ENCODE measurements at places on chromosomes 6 and 20.

GRCh38 chr20:63754008-63754407, 14.4 kb downstream of the SLC2A4RG start:
- DNase-seq: no peak

DNA sequence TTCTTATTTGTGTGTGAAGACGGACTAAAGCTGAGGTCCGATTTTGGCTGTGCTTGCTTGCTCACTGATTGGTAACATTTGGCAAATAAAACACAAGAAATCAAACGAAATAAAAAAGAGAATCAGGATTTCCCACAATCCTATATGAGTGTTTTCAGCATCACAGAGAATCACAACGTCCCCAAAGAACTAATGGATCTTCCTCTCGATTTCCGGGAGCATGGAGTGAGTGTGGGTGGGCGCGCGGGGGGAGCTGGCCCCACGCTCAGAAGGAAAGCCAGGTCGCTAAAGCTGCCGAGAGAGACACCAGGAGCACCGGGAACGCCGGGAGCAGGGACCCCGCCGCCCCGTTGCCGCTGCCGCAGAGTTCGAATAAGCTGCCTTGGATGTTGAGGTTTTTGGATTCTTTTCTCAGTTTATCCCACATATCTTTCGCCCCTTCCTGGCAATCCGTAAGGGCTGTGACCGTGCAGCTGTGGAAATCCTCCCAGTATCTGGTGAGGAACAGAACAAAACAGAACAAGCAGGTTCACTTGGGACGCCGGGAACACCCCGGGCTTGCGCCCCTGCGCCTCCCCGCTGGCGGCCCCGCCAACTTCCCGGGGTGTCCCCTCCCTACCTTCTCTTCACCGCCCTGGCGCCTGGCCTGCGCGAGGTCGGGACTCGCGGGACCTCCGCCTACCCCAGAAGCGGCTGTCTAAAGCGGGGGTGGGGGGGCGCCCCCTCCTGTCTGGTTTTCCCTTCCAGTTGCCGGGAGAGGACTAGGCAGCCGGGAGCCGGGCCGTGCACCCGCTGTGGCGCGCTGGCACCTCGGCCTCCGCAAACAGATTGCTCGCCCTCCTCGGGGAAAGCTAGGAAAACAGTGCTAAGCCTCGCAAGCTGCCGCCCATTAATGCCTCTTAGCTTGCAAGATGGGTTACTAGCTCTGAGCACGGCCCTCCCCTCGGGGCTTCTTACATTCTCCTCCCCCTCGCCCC, 7.7 kb downstream of the NRN1 start:
- no peak for DNase-seq

- no peak for DNase-seq
Measured at GRCh38 chr20:57735831-57736737, 26.3 kb upstream of the PMEPA1 start.

GRCh38 chr20:44069203-44070011, 117.6 kb downstream of the JPH2 start:
- peak; percentile 55 for DNase-seq

GRCh38 chr20:56664796-56665195, 35.7 kb downstream of the TFAP2C start:
- DNase-seq: no peak

DNA sequence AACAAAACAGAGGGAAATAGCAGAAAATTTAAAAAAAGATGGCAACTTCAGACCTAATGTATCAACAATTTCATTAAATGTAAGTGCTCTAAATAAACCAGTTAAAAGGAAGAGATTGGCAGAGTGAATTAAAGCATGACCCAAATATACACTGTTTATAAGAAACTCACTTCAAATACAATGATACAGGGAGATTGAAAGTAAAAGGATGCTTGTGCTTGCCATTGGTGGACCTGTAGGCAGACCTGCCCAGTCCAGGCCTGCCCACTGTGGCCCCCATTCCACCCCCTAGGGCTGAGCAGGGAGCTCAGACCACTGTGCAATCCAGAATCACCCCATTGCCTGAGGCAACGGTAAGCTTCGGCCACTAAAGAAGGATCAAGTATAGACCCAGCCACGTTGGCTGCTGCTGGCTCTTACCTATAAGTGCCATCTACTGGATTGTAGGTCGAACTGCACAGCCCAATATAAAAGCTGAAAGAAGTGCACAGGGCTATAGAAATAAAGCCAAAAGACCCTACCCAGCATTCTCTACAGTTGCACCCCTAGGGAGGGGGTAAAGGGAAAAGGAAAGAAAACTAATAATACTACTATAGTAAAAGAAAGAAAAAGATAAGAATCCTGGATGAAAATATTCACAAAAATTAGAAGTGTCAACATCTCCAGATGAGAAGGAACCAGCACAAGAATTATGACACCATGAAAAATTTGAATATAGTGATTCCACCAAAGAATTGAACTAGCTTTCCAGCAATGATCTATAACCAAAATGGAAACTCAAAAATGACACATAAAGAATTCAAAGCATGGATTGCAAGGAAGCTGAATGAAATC, 36.1 kb downstream of the PSMB1 start:
- DNase-seq: peak; percentile 35

GRCh38 chr20:57677584-57677982, 32.2 kb downstream of the PMEPA1 start:
- DNase-seq: no peak

Data from stimulated activated CD4-positive, alpha-beta T cell treated with anti-CD3 and anti-CD28 coated beads, Interleukin-2, amount 100 ng/mL, for 24 hours (primary cell).